ENCODE measurements at places on chromosomes 1 and 21.

GRCh38 chr1:15985611-15986297, 9.9 kb upstream of the ZBTB17 start:
- no peak for DNase-seq

DNA sequence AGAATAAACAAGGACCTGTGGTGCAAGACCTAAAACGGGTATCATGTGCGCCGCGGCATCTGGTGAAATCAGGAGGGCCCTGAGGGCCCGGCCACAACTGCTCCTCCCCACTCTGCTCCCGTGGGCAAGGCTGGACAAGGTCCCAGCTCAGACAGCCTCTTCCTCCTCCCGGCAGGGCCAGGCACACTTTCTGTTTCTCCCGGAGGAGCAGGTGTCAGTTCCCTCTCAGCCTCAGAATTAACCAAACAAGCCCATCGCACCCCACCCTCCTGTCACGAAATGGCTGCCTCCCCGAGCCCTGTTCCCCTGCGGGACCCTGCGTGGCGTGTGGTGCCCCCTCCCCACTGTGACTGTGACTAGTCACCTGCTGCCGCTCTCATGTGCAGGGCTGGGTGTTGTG, 15.2 kb downstream of the PTTG1IP start:
- DNase-seq, result no peak

DNA sequence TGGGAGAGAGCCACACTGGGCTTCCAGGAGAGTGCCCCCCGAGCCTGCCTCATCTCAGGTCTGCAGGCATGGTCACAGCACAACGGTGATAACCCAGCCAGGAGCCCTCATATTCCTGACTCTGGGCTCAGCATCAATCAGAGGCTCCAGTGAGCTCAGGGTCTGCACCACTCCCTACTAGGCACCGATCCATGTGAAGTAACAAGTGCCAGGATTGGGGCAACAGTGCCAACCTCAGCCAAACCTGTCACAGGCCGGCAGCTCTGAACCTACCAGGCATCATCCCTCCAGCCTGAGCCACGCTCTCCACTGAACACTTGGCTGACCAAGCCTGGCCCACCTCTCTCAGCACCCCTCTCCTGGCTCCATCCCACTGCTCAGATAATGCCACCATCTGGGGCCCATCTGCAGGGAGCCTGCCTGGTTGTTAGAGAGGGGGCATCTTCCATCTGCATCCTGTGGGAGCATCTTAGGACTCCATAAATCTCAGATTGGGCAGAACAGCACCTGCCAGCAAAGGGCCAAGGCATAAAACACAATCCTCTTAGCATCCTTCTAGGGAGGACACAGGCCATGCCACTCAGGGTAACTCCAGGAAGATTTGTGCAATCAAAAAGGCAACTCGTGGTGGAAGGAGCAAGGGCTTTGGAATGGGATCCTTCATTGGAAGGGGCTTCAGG, 213.7 kb upstream of the CSF3R start:
- DNase-seq, result no peak

GRCh38 chr1:18285538-18285924, 177.9 kb downstream of the IGSF21 start:
- DNase-seq, result no peak

DNA sequence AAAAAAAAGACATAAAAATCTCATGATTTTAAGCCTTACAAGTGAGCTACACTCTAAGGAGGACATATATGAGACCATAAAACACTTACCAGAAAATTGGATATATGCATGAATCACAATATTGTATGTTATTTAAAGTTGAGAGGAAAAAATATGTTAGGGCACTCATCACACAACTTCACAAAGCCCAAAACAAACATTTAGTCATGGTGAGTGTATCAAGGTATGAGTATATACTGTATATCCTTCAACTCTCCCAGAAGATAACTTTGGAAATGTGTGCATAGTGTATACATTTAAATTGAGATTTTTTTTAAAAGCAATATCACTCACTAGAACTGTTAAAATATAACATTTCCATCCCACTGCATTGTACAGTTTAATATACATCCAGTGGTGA, 259.3 kb downstream of the SRGAP2C start:
- DNase-seq, result no peak

- no peak for DNase-seq
These were observed 12.7 kb upstream of the ETV3L start for GRCh38 chr1:157112186-157112867.

- no peak for DNase-seq
These were observed 59.9 kb downstream of the ZBTB18 start for GRCh38 chr1:244111027-244111426.

DNA sequence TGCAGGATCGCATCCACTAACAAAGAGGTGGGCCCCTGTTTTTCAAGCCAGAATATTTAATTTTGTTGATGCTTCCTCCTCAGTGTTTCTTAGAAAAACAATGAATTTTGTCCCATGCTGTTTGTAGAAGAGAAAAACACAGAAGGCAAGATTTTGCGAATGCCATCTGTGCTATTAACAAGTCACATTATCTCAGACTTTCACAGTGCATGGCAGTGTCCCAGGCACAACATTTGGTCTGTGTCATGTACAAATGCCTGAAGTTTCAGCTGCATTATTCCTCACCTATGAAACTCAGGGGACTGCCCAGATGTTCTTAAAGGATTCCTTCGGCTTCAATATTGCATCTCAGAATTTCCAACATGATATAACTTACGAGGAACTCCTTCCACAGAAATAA, 99.6 kb upstream of the ZC3H11B start:
- no peak for DNase-seq

GRCh38 chr1:118243269-118243668, 58.2 kb upstream of the SPAG17 start:
- DNase-seq, result no peak
